ENCODE measurements at places on chromosomes 7 and 10.
A peak's percentile ranks its signal among the peaks of the same experiment; 100 is the strongest.

- no peak for DNase-seq
These were observed 712.8 kb downstream of the PARD3 start for GRCh38 chr10:34102237-34102673.

GRCh38 chr7:105473163-105473562 is 48.9 kb downstream of the PUS7 start:
- DNase-seq = no peak

- no peak for DNase-seq
These were observed 108.2 kb downstream of the PIP4K2A start for GRCh38 chr10:22606164-22606614.

- DNase-seq = no peak
These were observed 5.3 kb downstream of the FAM20C start for GRCh38 chr7:197413-198335.

DNA sequence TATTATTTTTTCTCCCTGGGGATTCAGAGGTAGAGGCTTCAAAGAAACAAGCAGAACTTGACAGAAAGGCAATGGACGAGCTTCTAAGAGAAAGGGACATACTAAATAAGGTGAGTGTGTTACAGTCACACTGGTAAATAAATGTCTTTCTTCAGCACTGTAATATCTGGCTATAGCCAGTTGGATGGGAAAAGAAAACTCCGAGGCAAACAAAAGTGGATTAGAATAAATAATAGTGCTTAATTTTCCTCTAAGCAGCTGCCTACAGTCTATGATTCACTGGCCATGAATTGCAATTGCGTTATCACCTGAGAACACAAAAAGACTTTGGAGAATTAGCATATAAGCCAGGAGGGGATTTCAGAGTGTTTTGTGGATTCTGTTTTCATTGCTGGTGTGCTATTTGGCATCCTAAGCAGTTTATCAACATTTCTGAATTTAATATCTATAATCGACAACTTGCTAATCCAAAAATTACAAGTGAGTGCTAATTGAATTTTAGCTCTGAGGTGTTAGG is 23.2 kb downstream of the CFAP58 start:
- no peak for DNase-seq

GRCh38 chr10:132502544-132503300 is 34.9 kb upstream of the INPP5A start:
- no peak for DNase-seq

- DNase-seq = no peak
These were observed 103.9 kb downstream of the GRID1 start for GRCh38 chr10:86262688-86263181.

- DNase-seq = peak; percentile 47
These were observed 34.7 kb downstream of the ACADSB start for GRCh38 chr10:123043409-123043925.

- DNase-seq = peak; percentile 55
These were observed 27.3 kb downstream of the PPIF start for GRCh38 chr10:79374312-79375191.

DNA sequence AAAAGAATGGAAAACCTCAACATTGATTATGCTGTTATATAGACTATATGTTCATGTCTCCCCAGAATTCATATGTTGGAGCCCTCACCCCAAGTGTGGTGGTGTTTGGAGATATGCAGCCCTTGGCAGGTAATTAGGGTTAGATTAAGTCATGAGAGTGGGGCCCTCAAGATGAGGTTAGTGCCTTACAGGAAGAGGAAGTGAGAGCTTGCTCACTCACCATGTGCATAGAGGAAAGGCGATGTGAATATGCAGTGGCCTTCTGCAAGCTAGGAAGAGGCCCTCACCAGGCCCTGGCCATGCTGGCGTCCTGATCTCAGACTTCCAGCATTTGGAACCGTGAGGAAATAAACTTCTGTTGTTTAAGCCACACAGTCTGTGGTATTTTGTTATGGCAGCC is 14.8 kb downstream of the ZNF33A start:
- DNase-seq = no peak

GRCh38 chr7:833601-834258 is 1.5 kb downstream of the SUN1 start:
- DNase-seq = no peak

DNA sequence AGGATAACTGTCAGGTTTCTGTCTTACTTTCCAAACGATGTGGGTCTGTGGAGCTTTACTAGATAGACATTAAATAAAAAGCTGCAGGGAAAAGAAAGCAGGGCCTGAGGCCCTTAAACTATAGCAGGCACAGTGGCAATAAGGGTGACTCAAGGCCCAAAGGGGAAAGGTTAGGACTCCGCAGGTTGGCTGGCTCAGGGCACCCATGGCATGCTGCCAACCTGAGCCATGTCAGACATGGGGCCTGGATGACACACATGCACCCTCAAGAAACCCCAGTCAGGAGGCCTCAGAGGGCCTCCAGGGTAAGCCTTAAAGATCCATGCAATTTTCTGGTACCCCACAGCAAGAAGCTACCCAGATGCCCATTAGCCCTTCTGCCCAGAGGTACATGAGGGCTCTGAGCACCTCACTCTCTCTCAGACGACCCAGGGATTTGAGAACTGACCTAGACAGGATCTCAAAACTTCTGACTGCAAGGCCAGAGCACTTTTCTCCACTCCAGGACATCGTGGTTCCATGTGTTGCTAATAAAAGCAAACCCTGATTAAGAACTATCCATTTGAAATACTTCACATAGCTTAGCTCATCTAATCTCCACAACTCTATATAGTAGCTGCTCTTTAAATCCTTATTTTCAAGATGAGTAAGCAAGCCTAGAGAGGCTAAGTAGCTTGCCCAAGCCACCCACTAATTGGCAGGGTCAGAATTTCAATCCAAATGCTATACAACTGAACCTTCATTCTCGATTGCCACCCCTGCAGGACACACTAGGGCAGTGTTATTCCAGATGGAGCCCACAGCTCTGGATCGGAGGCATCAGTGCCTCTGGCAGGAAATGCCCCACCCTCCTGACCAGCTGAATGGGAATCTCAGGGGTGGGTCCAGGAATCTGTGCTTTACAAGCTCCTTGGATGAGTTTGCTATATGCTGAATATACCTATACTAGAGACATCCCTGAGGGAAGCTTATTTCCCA is 132.5 kb upstream of the EFCAB10 start:
- DNase-seq = no peak

DNA sequence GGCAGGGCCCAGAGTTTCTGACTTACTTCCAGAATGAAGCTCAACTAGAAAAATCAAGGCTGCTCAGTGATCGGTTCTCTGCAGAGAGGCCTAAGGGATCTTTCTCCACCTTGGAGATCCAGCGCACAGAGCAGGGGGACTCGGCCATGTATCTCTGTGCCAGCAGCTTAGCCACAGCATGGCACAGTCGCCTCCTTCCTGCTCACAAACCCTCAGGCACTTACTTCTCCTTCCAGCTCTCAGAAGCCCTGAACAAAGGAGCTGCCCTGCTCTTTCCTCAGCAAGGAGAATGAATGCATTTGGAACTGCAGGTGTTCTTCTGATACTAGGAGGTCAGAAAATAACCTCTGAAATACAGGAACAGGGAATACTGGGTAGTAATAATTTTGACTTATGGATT is 219.7 kb upstream of the PRSS1 start:
- DNase-seq = no peak

GRCh38 chr7:38142736-38143135 is 35.3 kb upstream of the STARD3NL start:
- DNase-seq = no peak

- DNase-seq = no peak
These were observed 37.2 kb upstream of the TMEM273 start for GRCh38 chr10:49225218-49225876.

DNA sequence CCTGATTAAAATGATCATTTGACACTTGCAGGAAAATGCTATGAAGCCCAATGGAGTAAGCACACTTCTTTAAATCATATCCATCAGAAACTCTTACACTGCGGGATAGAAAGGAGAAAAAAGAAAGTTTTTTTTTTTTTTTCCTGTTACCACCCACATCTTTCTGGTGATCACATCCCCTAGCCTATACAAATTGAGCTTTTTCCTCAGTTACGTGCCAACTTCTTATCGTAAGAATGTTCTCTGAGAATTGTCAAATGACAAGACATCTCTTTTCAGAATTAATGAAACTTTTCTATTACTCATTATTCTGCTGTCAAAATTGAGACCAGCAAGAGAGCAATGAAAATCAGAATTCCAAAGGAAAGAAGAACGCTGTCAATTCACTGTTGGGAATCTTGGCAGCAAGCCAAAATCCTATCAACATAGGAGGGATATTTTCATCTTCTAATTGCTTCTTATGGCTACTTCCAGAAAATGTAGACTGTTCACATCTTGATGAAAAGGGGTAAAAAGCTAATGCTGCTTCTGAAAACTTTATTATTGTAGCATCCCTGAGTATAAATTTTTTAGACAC is 179.5 kb downstream of the ADAM12 start:
- no peak for DNase-seq

DNA sequence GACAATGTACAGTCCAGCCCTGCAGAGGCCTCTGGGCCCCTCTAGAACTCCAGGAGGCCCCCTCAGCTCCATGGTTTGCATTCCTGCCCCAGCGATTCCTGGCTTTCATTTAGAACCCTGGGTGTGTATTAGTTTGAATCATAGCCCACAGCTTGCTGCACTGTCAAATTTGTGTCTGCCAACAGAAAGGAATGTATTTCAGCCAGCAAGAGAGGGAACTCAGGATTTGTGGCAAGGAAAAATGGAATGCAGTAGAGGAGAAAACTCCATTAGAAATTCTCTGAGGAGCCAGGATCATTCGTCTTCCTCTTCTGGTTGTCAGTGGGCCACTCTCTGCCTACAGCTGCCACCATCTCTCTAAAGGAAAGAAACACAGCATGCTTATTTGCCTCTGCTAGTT is 27.9 kb upstream of the WDR11 start:
- no peak for DNase-seq

DNA sequence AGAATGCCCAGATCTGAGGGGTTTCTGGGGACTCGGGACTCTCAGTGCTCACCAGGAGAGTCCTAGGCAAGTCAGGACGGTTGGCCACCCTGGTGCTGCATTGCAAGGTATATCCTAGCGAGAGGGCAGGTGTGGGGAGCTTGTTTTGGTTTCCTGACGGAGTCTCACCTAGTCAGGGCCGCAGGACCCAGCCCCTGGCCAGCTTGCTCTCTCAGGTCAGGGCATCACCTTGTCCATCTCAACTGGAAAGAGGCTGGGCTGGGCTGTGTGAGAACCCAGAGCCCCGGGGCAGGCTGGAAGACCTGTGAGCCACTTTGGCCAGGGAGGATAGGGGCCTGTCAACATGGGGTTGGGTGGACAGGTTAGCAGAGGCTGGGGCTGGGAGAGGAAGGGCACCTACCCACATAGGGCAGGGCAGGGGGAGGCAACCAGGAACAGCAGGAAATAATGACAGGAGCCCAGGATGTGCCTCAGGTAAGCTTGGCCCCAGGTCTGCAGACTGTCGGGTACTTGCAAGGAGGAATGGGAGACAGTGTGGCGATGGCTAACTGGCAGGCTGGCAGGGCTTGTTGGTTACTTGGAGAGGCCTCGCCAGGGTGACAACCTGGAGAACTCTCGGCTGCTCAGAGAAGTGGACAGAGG is 31.5 kb downstream of the DNAJB12 start:
- no peak for DNase-seq

DNA sequence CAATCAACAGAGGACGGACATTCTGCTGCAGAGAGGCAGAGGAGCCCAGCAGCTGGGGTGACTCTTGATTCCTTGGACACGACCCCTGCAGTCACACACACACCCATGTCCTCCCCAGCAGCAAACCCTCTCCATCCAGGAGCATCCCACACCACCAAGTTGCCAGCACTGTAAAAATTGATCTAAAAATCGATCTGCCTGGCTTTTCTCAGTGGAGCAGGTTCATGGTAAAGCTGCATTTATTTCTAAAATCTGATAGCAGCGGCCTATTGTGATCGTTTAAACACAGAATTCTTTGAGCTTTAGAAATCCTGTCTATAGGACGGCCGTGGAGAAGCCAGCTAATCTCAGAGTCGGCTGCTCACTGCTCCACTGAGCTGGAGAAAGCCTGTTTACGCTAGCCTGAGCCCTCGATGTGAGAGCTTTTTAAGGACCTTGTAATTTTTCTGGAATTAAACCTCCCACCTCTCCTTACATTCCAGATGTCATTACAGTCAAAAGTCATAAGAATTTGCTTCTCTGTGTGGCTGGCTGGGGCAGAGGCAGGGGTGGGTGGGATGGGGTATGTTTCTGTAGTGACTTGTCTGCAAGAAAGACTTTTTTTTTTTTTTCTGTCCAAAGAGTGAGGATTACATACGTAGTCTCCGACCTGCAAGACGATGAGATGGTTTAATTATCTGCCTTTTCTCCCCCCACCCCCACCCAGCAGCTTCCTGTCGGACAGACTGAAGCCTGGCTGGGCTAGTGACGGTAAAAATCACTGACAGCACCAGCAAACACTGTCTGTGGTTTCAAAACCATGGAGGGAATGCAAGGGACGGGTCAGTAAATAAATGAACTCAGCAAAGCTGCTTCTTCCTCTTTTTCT is 31.6 kb downstream of the TRIM8 start:
- DNase-seq = no peak

GRCh38 chr7:33868166-33868565 is 37.2 kb upstream of the BMPER start:
- no peak for DNase-seq

- DNase-seq = no peak
These were observed 9.9 kb downstream of the EPDR1 start for GRCh38 chr7:37930226-37930948.

- peak; percentile 39 for DNase-seq
These were observed 283.7 kb downstream of the ZEB1 start for GRCh38 chr10:31602541-31603234.

GRCh38 chr10:103991393-103992128 is 24.6 kb downstream of the SLK start:
- DNase-seq = no peak

GRCh38 chr10:93080350-93081046 is 6.8 kb downstream of the CYP26A1 start:
- peak; percentile 44 for DNase-seq

- DNase-seq = no peak
These were observed 293.9 kb downstream of the C7orf25 start for GRCh38 chr7:42617806-42618457.

GRCh38 chr10:127399668-127400067 is 149.4 kb upstream of the NPS start:
- no peak for DNase-seq

DNA sequence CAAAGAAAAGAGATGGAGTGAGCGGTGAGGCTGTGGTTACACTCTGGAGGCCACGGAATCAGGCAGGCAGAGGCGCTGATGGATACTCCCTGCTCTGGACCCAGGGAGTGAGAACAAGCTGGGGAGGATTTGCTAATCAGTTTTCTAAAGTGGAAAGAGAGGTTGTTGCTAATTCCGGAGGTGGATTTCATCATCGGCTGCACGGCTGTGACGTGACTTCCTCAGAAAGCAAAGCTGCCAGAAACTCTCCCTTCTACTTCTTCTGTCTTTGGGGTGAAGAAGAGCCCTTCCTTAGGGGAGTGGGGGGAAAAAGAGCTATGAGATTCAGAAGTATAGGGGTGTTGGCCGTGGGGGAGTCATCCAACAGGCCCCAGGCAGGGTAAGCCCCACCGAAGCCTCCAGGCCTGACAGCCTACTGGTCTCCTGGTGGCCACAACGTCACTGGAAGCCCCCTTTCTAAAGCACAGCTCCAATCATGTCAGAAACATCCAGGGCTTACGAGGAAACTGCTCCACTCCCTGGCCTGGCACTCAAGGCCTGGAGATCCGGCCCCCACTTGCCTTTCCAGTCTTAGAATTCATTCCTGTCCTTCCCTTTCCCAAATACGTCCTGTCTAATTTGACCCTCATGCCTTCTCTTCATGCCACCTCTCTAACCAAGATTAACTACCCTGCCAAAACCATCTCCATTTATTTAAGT is 114.5 kb downstream of the HIP1 start:
- DNase-seq = no peak
